Endothelial cell of umbilical vein (primary cell): ENCODE measurements at places on chromosomes 6 and 20. TPM values are rescaled to one million over a fixed set of nuclear protein-coding genes. Genes with fewer than 3 reads are reported as not detected.

The MAS1 gene
- total RNA-seq = not detected in 2 replicates

The CTAGE9 gene
- total RNA-seq = not detected in 2 replicates

The PDE7B gene
- 21.3 and 25.1 TPM in 2 replicates for total RNA-seq

The SCGN gene
- not detected in 2 replicates for total RNA-seq

The ENPP4 gene
- 3.9 and 4.5 TPM in 2 replicates for total RNA-seq

The LTB gene
- total RNA-seq = 1.2 and 1.3 TPM in 2 replicates

The CST1 gene
- total RNA-seq = 2.2 TPM in 1 of 2 replicates, not detected in the other

The FKBP1C gene
- 4.8 and 7.7 TPM in 2 replicates for total RNA-seq

The IL17F gene
- total RNA-seq = not detected in 2 replicates

The CRISP3 gene
- total RNA-seq = not detected in 2 replicates

The PTPN1 gene
- 57.7 and 64.3 TPM in 2 replicates for total RNA-seq

The MEP1A gene
- total RNA-seq = not detected in 2 replicates

The PDE10A gene
- 2.9 and 6.5 TPM in 2 replicates for total RNA-seq

The PTCHD4 gene
- 1.9 and 2.0 TPM in 2 replicates for total RNA-seq

The EYA2 gene
- not detected in 2 replicates for total RNA-seq

The KIZ gene
- total RNA-seq = 7.3 and 9.6 TPM in 2 replicates

The RFX6 gene
- not detected in 2 replicates for total RNA-seq

The HRH3 gene
- not detected in 2 replicates for total RNA-seq

The SALL4 gene
- 1.4 and 1.9 TPM in 2 replicates for total RNA-seq

The ARMC2 gene
- 3.7 and 3.9 TPM in 2 replicates for total RNA-seq

The SLC17A2 gene
- total RNA-seq = not detected in 2 replicates

The TFAP2B gene
- not detected in 2 replicates for total RNA-seq

The CDH4 gene
- total RNA-seq = 0.51 and 0.81 TPM in 2 replicates

The KHDC1L gene
- not detected in 2 replicates for total RNA-seq

The PCNA gene
- total RNA-seq = 161 and 175 TPM in 2 replicates

The SMIM13 gene
- 14.7 and 19.4 TPM in 2 replicates for total RNA-seq

The DNMT3B gene
- 6.8 TPM in 2 replicates for total RNA-seq

The MYO6 gene
- 68.0 and 75.0 TPM in 2 replicates for total RNA-seq

The TMEM244 gene
- total RNA-seq = not detected in 2 replicates

The LAMA2 gene
- 0.75 and 0.99 TPM in 2 replicates for total RNA-seq

The SLC2A4RG gene
- total RNA-seq = 69.3 and 69.4 TPM in 2 replicates

The TAAR9 gene
- not detected in 2 replicates for total RNA-seq

The SEL1L2 gene
- not detected in 2 replicates for total RNA-seq

The SLPI gene
- total RNA-seq = not detected in 2 replicates

The SPAG4 gene
- 3.7 and 7.2 TPM in 2 replicates for total RNA-seq

The TP53INP2 gene
- 30.5 and 36.4 TPM in 2 replicates for total RNA-seq

The BTN1A1 gene
- total RNA-seq = not detected in 2 replicates

The LAMA5 gene
- total RNA-seq = 138 and 145 TPM in 2 replicates

The FAM110A gene
- 4.6 and 5.8 TPM in 2 replicates for total RNA-seq

The ATP6V1G2 gene
- 0.84 and 1.4 TPM in 2 replicates for total RNA-seq

The TNXB gene
- 2.7 and 3.2 TPM in 2 replicates for total RNA-seq

The ANKRD66 gene
- not detected in 2 replicates for total RNA-seq

The HCK gene
- total RNA-seq = not detected in 2 replicates

The NFATC2 gene
- 12.9 and 13.0 TPM in 2 replicates for total RNA-seq

The RWDD2A gene
- 4.3 and 4.5 TPM in 2 replicates for total RNA-seq

The BTNL2 gene
- total RNA-seq = not detected in 2 replicates

The PKIB gene
- not detected in 2 replicates for total RNA-seq

The TSBP1 gene
- not detected in 2 replicates for total RNA-seq

The CRIP3 gene
- not detected in 2 replicates for total RNA-seq

The MACROD2 gene
- total RNA-seq = 0.73 and 0.97 TPM in 2 replicates

The C20orf204 gene
- total RNA-seq = 5.8 and 6.0 TPM in 2 replicates

The NTSR1 gene
- 0.30 and 2.1 TPM in 2 replicates for total RNA-seq

The SLC24A3 gene
- not detected in 2 replicates for total RNA-seq

The TRIM10 gene
- total RNA-seq = not detected in 2 replicates

The IRF4 gene
- not detected in 2 replicates for total RNA-seq

The DLL1 gene
- 2.0 and 2.3 TPM in 2 replicates for total RNA-seq
